NCI-H1105 treated with DMSO at 0.1 percent for 48 hours (cell line): ENCODE measurements at places on chromosomes 7 and 10.

DNA sequence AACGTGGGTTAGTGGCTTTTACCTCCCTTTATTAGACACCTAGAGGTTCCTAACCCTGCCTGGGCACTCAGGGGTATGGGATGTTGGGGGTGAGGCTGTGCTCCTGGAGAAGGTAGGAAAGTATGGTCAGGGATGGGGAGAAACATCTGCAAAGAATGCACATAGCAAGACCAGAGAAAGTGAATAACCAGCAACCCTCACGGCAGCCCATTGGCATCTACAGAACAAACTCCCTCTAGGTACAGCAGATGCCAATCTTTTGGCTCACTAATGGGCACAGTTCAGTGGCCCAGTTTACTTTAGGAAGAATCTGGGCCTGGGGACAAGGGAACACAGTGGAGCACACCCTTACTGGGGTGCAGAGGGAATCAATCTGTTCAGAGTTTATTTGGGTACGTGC is 143.9 kb downstream of the JAZF1 start:
- no peak for DNase-seq

- DNase-seq: peak; percentile 20
Observed at GRCh38 chr7:27113991-27114769, 11.7 kb upstream of the HOXA2 start.

DNA sequence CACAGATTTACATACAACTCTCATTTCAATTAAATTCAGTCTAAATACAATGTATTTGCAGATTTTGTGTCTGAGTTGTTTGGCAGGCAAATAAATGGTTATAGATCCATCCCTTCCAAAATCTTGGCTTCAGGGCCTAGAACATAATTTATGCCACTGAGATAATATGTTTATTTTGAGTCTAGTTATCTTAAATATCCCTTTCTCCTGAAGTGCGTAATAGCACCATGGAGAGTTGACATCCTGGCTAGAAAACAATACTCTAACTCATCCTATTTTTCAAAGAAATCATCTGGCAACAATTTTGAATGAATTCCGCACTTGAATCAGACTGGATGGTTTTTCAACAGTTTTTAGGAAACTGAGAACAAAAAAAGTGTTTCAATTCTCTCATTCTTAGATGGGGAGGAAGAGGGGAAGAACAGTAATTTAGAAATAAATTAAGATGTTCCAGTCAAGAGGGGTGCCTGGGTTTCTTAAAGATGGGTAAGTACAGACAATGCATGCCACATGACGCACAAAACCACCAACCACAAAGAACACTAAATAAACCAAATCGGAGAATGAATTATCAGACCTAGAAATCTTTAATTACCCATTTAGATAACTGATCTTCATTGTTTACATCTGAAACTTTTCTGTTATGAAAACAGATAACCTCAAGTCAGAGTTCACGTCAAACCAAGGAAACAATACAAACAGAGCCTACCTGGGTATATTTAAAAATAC is 228.7 kb upstream of the PTN start:
- peak; percentile 7 for DNase-seq

DNA sequence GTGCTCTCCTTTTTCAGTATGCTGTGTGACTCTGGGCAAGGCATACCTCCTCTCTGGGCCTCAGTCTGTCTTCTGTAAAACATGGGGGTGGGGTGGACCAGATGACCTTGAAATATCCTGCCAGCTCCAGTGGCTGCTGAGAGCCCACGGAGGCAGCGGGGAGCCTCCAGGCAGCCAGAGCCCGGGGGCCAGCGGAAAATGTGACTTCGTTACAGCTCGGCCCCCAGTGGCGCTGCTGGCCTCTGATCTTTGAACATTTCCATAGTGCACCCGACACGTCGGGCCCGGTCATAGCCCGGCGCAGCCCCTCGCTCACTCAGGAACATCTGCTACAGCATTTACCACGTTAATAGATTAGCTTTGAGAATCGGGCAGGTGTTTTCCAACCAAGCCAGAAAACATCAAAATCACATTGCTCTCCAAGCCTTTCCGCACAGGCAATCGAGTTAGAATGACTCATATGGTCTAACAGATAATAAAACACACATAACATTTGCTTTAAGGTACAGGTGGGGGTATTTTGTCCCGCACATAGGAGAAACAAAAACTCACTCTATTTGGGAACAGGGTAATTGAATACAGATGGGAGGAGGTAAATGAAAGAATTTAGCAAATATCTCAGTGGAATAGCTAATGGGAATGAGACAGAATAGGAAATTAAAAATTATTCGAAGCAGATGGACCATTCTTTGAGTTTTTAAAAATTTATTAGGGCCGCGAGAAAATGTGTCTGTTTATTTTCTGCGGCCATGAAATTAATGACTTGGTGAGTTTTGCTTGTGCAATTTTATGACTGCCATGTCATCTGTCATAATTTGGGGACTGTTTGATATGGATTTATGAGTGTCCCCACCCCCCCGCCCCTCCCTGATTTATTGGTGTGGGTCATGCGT is 26.3 kb upstream of the COMTD1 start:
- DNase-seq: no peak

- no peak for DNase-seq
Observed at GRCh38 chr7:30983914-30984247, 20.1 kb downstream of the GHRHR start.

DNA sequence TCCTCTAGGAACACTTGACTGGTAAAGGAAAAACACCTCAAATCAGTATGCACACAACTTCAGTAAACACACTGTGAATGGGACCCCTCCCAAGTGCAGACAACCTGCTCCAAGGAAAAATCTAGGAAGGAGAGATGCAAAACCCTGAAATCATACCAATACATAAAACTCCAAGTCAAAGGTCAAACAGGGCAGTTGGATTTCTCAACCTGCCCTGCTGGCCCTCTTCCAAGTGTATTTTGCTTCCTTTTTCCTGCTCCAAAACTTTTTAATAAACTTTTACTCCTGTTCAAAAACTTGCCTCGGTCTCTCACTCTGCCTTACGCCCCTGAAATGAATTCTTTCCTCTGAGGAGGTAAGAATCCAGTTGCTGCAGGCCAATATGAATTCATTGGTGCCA is 665.1 kb downstream of the SORCS1 start:
- DNase-seq: no peak

GRCh38 chr7:75644589-75644988 is 94.2 kb downstream of the HIP1 start:
- DNase-seq: no peak
